ENCODE measurements at places on chromosomes 1 and 21.

GRCh38 chr1:87140831-87141540 is 187.7 kb upstream of the LMO4 start:
- H3K4me3 ChIP-seq, result no peak overlapping the region
- no peak overlapping the region for H3K27ac ChIP-seq
- H3K36me3 ChIP-seq, result no peaks in the 10 kb centered on the region

DNA sequence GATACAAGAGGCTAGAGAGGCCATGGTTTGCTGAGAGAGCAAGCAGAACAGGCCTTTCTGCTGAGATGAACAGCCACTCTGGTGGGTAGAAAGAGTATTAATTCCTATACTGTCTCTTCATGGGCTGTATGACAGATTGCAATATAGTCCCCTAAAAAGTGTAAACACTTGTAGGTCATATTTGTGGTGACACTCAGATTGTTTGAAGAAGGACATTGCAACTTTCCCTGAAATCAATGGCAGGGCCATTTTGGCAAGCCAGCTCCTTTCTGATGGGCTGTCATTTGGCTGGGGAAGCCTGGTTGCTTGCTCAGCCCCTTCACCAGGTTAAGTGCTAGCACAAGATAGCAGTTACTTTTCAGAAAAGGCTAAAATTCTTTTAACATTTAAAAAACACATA is 27.5 kb downstream of the RAB4A start:
- H3K27me3 ChIP-seq, result no peaks in the 10 kb centered on the region
- H3K4me1 ChIP-seq, result peaks cover 4% of the 10 kb centered on the region
- H3K27ac ChIP-seq, result no peak overlapping the region
- H3K36me3 ChIP-seq, result peaks cover 32% of the 10 kb centered on the region
- no peak overlapping the region for H3K4me3 ChIP-seq

DNA sequence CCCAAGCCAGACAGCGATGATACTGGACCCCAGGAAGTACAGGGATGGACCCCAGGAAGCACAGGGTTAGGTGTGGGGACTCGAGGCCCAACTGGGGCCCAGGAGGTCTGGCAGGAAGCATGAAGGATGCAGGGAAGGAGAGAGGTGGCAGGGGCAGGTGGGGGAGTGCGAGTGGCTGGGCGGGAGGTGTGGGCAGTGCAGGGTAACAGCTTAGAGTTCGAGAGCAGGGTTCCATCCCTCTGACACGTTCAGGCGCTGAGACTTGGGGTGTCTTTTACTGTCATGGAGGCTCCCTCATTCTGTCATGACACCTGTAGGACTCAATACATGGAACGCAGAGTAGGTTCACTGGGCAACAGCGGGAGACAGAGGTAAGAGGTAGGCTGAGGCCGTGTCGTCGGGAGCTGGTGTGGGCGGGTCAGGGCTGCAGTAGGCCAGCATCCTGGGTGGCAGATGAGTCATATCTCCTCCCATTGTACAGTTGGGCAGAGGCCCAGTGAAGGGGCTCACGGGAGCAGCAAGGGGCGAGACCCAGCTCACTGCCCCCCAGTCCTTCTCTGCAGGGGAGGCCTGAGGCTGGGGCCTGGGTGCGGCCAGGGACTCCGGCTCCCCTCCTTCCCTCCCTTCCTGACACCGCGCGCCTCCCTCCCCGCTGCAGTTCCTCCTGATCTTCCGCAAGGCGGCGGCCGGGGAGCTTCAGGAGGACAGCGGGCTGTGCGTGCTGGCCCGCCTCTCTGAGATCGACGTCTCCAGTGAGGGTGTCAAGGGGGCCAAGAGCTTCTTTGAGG is 11.6 kb upstream of the CTRC start:
- H3K27me3 ChIP-seq, result no peaks in the 10 kb centered on the region
- H3K4me3 ChIP-seq, result no peak overlapping the region
- DNase-seq, result no peak
- peak overlapping the region; percentile 6 for H3K27ac ChIP-seq
- H3K36me3 ChIP-seq, result peaks cover 17% of the 10 kb centered on the region

DNA sequence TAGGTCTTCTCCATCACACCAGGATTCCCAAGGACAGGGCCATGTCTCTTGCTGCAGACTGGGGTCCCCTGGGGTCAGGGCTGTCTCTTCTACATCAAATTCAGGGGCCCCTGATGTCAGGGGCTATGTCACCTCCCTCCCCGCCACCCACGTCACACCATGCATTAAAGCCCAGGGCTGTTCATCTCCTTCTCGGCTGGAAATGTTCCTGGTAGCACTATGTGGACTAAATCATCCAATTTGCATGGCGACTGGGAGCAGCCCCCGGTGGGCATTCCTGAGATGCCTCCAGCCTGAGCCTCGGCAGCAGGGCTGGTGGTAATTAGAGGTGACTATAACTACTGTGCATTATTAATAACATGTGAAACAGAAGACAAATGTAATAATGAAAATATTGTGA is 151.7 kb upstream of the HMGB4 start:
- DNase-seq, result no peak
- no peak overlapping the region for H3K27ac ChIP-seq
- H3K27me3 ChIP-seq, result peaks cover 2% of the 10 kb centered on the region
- no peaks in the 10 kb centered on the region for H3K36me3 ChIP-seq

DNA sequence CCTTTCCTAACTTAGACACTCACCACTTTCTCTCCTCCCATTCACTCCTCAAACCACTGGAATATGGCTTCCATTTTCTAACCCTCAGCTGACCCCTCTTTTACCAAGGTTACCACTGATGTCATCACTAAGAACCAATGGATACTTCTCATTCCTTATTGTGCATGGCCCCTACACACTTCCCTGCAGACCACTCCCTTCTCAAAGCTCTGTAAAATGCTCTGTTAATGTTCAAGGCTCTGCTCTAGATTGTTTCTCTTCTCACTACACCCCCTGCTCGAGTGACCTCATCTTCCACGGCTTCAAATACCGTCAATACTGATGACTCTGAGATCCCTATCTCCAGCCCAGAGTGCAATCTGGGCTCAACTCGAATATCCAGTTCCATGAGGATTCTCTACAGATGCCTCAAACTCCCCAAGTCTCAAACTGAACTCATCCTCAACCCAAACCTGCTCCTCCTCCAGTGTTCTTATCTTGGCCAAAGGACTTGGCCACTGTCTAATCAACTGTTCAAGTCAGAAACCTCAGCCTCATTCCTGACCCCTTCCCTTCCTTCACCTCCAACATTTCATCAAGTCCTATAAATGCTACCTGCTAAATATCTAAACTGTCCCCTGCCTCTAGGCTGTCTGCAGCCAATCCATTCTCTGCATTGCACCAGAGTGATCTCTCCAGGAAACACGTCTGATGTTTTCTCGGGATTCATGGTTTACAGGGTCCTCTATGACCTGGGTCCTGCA is 41.3 kb upstream of the BMP8B start:
- DNase-seq, result no peak
- H3K4me1 ChIP-seq, result no peaks in the 10 kb centered on the region
- H3K27me3 ChIP-seq, result peaks cover 18% of the 10 kb centered on the region

DNA sequence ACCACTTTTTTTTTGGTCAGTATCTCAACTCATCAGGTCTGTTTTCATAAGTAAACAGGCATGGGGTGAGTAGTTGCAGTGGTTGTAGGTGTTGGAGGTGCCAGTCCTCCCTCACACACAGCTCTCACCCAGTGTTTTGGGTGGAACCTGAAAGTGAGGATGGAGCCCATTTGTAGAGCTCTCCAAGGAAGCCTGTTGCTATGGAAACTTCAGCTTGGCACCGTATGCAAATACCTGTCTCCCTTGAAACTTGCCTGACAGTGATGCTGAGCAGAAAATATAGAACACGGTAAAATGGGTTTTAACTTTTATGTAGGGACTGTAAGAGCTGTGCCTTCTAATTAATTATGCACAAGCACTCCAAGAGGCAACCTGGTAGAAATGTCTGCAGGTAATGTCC is 214.1 kb downstream of the AJAP1 start:
- no peaks in the 10 kb centered on the region for H3K27me3 ChIP-seq
- H3K36me3 ChIP-seq, result no peaks in the 10 kb centered on the region
- no peak overlapping the region for H3K27ac ChIP-seq
- no peaks in the 10 kb centered on the region for H3K4me1 ChIP-seq

DNA sequence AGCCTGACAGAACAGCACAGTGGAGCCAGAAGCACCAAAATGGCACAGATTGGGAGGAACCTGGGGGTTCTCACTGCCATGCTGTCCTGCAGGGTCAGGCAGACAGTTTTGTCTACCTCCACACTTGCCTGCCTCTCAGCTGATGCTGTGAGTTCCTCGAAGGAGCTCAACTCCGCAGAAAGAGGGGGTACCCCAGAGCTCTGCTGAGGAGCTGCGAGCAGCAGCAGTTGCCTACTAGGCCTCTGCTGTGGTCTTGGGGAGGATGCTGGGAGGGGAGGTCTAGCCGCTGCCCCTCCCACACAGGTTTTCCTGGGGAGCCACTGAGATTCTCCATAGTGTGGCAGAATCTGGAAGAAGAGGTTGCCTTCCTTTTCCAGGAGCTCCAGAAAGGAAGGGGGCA is 192.5 kb downstream of the FOXD2 start:
- peaks cover under 1% of the 10 kb centered on the region for H3K27me3 ChIP-seq
- H3K36me3 ChIP-seq, result no peaks in the 10 kb centered on the region
- no peak overlapping the region for H3K4me3 ChIP-seq
- H3K27ac ChIP-seq, result no peak overlapping the region
- H3K4me1 ChIP-seq, result no peaks in the 10 kb centered on the region

GRCh38 chr1:44783697-44784093 is 4.3 kb downstream of the BEST4 start:
- peak overlapping the region; percentile 65 for H3K4me3 ChIP-seq
- peaks cover 47% of the 10 kb centered on the region for H3K4me1 ChIP-seq
- peaks cover 39% of the 10 kb centered on the region for H3K36me3 ChIP-seq

GRCh38 chr1:85102479-85102878 is 54.2 kb upstream of the MCOLN3 start:
- H3K4me3 ChIP-seq, result no peak overlapping the region
- H3K27me3 ChIP-seq, result peaks cover 25% of the 10 kb centered on the region
- H3K4me1 ChIP-seq, result no peaks in the 10 kb centered on the region
- no peak overlapping the region for H3K27ac ChIP-seq
- no peak for DNase-seq

DNA sequence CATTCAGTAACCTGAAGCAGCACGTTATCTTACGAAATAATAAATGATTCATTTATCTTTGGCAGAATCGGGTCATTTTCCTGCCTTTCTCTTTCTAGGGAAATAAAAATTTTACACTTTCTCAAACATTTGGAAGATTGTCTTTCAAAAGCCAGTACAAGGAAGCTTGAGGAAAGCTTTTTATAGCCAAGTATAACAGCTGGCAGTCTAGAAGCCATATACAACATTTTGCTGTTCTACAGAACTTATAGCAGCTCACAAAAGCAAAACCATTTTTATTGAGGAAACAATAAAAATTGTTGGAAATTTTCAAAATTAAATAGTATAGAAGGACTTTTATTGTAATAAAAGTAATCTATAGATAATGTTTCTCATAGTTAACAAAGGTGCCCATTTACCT is 448.6 kb downstream of the SMYD3 start:
- H3K36me3 ChIP-seq, result no peaks in the 10 kb centered on the region
- no peak overlapping the region for H3K4me3 ChIP-seq
- H3K27me3 ChIP-seq, result no peaks in the 10 kb centered on the region
- no peak overlapping the region for H3K27ac ChIP-seq
- DNase-seq, result no peak

GRCh38 chr1:1630965-1631781 is 800 bp upstream of the MMP23B start:
- peaks cover 9% of the 10 kb centered on the region for H3K4me1 ChIP-seq
- H3K36me3 ChIP-seq, result peaks cover 2% of the 10 kb centered on the region
- no peak for DNase-seq
- H3K27ac ChIP-seq, result peak overlapping the region; percentile 76
- H3K4me3 ChIP-seq, result peak overlapping the region; percentile 40

- peak overlapping the region; percentile 53 for H3K27ac ChIP-seq
- no peak for DNase-seq
- H3K4me3 ChIP-seq, result no peak overlapping the region
- no peaks in the 10 kb centered on the region for H3K27me3 ChIP-seq
- H3K4me1 ChIP-seq, result peaks cover 15% of the 10 kb centered on the region
- peaks cover 11% of the 10 kb centered on the region for H3K36me3 ChIP-seq
These were observed 35.7 kb upstream of the CLSTN1 start for GRCh38 chr1:9859281-9860014.

- H3K36me3 ChIP-seq, result no peaks in the 10 kb centered on the region
- no peak for DNase-seq
- no peak overlapping the region for H3K27ac ChIP-seq
- peaks cover 4% of the 10 kb centered on the region for H3K27me3 ChIP-seq
These were observed 50.4 kb downstream of the NFIA start for GRCh38 chr1:61132645-61133334.

DNA sequence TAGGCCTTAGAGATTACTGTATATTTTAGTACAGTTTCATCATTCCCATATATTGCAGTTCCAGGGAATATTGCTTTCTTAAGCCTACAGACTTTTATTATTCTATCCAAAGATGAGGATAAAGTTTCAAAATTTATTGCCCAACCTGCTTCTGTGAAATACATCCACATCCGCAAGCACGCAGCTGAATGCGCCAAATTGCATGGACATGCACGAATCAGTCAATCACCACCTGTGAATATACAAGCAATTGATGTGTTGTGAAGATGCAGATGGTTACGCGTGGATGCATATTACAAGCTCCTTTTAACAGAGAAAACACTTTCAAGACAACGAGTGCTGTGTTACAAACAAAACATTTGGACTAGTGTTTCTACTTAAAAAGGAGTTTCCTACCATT is 577.8 kb upstream of the PLXNA2 start:
- no peaks in the 10 kb centered on the region for H3K27me3 ChIP-seq
- H3K4me1 ChIP-seq, result no peaks in the 10 kb centered on the region
- H3K36me3 ChIP-seq, result no peaks in the 10 kb centered on the region
- H3K27ac ChIP-seq, result no peak overlapping the region

- peak overlapping the region; percentile 75 for H3K27ac ChIP-seq
- H3K4me3 ChIP-seq, result peak overlapping the region; percentile 26
These were observed 56.7 kb downstream of the S1PR1 start for GRCh38 chr1:101293461-101294051.

GRCh38 chr1:149887456-149888246 is 11.7 kb upstream of the BOLA1 start:
- H3K36me3 ChIP-seq, result no peaks in the 10 kb centered on the region
- H3K27ac ChIP-seq, result no peak overlapping the region
- peak; percentile 91 for DNase-seq
- H3K4me1 ChIP-seq, result peaks cover 9% of the 10 kb centered on the region
- H3K4me3 ChIP-seq, result no peak overlapping the region
- H3K27me3 ChIP-seq, result no peaks in the 10 kb centered on the region

DNA sequence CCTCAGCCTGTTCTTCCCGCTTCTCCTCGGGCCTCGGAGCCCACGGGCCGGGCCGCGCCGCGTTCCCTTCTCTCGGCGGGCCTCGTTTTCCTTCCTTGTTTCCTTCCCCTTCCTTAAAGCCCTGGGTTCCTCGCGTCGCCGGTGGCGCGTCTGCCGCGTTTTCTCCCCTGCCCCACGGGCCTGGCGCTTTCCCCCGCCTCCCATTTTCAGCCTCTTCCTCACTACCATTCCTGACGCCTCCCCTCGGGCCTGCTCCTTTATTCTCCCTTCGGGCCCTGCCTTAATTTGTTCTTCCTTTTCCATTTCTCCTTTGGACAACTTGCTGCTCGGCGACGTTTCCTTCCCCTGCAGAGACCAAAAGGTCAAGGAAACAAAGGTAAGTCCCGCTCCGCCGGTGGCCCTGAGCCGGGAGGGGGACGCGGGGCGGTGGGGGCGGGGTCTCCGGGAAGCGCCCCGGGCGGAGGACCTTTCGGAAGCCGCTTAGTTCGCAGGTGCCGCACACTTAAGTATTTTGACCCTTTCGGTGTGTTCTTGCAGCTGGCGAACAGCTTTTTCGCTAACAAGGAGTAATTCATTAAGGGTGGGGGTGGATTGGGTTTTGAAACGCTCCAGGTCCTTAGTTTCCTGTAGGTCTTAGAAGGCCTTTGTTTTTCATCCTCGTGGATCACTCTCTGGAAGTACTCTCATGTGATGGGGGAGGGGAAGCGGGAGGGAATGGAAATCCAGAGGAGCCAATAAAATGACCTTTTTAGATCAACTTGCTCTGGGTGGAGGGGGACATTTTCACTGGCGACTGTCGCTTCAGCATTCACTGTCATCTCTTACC is 780 bp downstream of the YTHDF2 start:
- peaks cover 45% of the 10 kb centered on the region for H3K4me1 ChIP-seq
- DNase-seq, result peak; percentile 53
- peak overlapping the region; percentile 97 for H3K4me3 ChIP-seq
- H3K27me3 ChIP-seq, result no peaks in the 10 kb centered on the region
- peak overlapping the region; percentile 94 for H3K27ac ChIP-seq
- peaks cover 38% of the 10 kb centered on the region for H3K36me3 ChIP-seq

Measured in activated CD8-positive, alpha-beta T cell treated with anti-CD3 and anti-CD28 coated beads, Interleukin-2, amount 10 ng/mL, durations not matched to agents 7 days and 5 days (primary cell).